ENCODE measurements at places on chromosomes 5 and 9.

- peak; percentile 28 for DNase-seq
These were observed 19.3 kb downstream of the SLC6A7 start for GRCh38 chr5:150209099-150209635.

DNA sequence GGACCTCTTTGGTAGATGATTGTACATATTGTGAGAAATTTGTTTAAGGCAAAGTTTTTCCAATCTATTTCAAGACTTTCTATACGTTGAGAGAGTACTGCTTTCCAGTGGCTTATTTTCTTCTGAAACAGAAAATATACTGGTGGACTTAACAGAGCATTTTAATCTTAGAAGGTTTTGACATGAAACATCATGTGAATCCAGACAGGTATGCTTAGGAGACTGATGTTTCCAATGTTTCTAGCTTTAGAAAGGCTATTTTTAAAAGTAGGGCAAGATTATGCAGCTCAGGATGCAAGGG lies 71.0 kb downstream of the PIK3R1 start:
- no peak for DNase-seq

DNA sequence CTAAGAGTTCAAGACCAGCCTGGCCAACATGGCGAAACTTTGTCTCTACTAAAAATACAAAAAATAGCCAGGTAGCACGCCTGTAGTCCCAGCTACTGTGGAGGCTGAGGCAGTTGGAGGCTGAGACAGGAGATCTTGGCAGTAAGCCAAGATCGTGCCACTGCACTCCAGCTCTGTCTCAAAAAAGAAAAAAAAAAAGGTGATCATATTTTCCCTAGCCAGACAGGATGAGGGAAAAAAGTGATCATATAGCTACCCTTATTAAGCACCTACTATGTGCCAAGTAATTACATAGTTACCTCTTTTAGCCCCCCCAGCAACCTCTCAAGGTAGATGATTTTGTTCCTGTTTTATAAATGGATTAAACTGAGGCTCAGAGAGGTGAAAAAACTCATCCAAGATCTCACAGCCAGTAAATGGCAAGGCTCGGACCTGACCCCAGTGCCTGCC lies 18.1 kb upstream of the RPL26L1 start:
- DNase-seq: no peak

DNA sequence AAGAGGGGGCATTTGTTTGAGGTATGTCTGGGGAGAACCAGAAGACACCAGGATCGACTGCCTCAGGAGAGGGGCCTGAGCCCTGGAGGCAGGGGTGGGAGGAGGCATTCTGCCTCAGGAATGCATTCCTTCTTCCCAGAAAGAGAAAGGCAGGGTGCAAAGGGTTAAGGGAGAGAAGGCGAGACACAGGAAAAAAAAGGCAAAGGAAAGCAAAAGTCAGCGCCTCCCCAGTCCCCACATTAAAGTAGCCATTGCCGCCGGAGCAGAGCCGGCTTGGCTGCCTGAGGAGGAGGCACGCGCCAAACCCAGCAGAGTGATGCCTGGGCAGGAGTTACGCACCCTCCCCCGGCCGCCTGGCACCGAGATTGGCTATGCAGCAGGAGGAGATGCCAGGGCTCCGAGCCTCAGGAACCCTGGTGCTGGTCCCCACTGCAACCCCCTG lies 123.8 kb upstream of the PHYKPL start:
- DNase-seq: no peak
